ENCODE measurements at places on chromosomes 16 and 17.

GRCh38 chr16:88768071-88768783, 16.8 kb downstream of the PIEZO1 start:
- DNase-seq = peak; percentile 6

GRCh38 chr17:14204084-14204483, 32.6 kb downstream of the CDRT15 start:
- no peak for DNase-seq

- peak; percentile 17 for DNase-seq
Measured at GRCh38 chr17:82030470-82031302, 792 bp upstream of the RAC3 start.

DNA sequence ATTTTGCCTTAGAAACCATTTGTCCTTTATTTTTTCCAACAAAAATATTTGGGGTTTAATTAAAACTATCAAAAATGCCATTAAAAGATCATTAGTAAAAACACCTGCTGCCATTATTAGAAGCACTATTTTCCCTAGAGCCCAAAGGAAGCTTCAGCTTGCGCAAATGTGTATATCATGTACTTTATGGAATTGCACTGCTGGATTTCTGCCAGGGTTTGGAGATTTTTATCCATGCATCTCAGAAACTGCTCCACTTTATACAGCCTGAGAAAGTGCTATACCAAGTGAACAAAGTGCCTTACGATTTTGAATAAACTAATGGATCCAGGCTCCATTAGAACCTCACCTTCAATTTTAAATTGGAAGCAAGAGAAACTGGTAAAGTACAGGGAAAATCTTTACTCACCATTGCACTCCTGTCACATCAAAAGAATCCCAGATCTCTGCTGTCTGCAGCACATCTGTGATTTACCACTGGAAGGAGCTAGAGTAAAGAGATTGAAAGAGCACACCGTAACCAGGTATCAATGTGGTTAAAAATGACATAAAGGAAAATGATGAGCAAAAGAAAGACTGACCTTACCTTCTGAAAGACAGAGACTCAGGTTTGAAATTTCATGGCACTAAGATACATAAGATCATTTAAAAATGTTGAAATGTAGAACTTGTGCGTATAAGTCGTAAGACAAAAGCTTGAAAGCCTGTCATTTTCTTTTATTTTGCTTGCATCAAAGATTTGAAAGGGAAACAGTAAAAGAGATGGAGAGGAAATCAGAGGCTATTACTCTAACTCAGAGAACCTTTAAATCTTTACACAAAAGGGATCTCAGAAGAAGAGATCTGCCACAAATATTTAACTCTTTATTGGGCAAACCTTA, 678.1 kb upstream of the GOT2 start:
- no peak for DNase-seq

- no peak for DNase-seq
Measured at GRCh38 chr16:49986351-49987124, 38.5 kb upstream of the CNEP1R1 start.

DNA sequence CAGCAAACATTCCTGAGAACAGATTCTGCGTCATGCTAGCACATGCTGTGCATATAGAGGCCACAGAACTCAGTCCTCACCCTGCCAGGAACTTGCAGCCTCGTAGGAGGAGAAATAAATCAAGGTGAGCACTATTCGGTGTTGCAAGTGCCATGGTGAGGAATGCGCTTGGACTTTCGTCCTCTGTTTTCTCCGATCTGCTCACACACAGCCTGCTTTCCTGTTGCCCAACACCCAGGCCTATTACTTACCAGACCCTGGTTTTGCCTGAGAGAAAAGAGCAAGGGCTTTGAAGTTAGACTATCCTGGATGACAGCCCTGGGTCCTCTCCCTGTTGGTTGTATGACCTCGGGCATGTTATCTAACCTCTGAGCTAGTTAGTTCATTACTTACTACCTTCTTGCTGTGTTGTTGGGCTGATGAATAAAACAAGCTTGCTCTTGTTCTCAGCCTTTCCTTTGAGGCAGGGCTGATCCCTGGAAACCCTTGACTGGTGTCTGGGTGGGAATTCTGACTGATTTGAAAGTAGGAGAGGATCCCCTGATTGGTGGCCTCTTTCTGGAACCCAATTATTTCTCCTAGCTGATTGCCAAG, 2.9 kb downstream of the ACSF2 start:
- no peak for DNase-seq

GRCh38 chr17:46078675-46079074, 79.6 kb downstream of the STH start:
- DNase-seq = no peak

GRCh38 chr17:15945527-15946191, 729 bp downstream of the ADORA2B start:
- DNase-seq = no peak

GRCh38 chr16:67108931-67109406, 772 bp upstream of the PHAF1 start:
- no peak for DNase-seq

DNA sequence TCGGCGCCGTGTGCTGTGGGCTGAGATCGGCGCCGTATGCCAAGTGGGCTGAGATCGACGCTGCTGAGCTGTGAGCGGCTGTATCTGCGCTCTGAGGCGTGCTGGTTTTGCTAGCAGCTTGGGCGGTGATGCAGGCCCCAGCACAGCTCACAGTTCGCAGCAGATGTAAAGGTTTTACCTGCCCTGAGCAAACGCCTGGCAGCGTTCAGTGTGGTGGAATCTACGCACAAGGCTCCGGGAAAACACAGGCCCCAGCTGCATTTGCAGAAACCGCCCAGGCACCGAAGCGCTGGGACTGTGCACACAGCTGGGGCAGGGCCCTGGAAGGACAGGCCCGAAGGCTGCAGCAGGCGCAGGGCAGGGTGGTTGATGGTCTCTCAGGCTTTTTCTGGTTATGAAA, 8.0 kb upstream of the ZNF469 start:
- no peak for DNase-seq

- no peak for DNase-seq
Measured at GRCh38 chr16:13223666-13224065, 322.3 kb downstream of the SHISA9 start.

DNA sequence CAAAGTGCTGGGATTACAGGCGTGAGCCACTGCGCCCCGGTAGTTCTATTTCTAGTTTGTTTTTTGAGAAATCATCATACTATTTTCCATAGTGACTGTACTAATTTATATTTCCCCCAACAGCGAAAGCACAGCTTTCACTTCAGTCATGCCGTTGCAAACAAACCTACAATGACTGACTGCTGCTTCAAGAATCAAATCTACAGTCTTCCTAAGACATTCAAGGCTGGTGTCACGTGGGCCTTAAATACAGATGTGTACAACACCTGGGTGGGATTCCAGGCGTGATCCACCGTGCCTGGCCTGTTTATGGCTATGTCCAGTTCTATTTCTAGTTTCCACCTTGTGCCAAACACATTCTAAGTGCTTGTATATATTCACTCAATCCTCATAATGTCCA, 72.0 kb downstream of the ABCC6 start:
- DNase-seq = no peak

GRCh38 chr16:48899500-48899899, 289.5 kb upstream of the N4BP1 start:
- DNase-seq = no peak

DNA sequence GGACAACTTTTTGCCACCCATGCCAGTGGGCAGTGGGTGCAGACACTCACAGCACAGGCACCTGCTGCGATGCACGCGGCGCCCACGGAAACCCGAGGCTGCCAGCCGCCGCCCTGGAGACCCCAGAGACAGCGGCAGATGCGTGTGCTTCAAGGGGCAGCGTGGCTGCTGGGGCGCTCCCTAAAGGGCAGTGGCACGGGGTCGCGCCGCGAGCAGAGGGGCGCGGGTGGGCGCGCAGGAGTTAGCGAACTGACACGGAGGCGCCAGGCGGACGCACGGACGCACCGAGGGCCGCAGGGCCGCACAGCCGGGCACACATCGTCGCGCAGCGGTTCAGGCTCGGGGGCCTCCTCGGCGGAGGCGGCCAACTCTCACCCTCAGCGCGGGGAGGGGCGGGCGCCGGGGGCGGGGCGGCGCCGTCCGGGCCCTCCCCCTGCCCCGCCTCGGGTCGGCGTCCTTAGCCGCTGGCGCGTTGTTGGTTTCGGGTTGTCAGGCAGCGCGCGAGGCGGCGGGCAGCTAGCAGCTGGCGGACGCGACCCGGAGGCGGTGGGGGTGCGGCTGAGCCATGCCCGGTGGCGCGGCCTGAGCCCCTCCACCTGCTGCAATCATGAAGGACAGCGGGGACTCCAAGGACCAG, at the start of gene KIF19:
Gene KIF19 (plus strand): TSS at position 484 of the 637 bp plus-strand sequence. CDS start 124 bp downstream, at position 608.
- no peak for DNase-seq

DNA sequence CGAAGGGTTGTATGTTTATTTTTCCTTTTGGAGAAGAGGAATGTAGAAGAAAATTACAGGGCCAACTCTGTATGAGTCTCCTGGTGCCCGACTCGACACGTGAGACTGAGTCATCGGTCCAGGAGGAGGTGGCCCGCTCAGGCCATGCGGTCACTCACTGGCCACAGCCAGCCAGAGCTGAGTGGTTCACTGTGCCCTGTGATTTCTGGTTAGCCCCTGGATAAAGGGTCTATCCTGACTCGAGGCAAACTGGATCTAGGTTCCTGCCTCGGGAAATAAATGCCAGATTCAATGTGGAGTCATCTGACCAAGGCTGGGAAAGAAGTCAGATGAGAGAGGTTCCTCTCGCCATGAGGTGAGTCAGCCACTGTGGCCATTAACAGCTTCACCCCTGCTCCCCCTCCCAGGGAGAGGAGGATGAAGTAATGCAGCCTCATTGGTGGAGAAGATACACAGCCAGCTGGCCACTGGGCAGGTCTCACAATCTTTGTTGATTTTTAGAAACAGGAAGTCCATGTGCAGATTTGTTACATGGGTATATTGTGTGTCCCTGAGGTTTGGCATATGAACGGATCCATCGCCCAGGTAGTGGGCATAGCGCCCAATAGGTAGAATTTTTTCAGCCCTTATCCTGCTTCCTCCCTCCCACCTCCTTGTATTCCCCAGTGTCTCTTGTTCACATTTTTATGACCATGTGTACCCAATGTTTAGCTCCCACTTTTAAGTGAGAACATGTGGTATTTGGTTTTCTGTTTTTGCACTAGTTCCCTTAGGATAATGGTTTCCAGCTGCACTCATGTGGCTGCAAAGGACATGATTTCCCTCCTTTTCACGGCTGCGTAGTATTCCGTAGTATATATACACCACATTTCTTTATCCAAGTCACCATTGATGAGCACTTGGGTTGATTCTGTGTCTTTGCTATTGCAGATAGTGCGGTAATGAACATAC, 21.7 kb upstream of the USP36 start:
- DNase-seq = peak; percentile 91

- peak; percentile 12 for DNase-seq
Measured at GRCh38 chr17:77437017-77437416, 296.2 kb downstream of the SEC14L1 start.

DNA sequence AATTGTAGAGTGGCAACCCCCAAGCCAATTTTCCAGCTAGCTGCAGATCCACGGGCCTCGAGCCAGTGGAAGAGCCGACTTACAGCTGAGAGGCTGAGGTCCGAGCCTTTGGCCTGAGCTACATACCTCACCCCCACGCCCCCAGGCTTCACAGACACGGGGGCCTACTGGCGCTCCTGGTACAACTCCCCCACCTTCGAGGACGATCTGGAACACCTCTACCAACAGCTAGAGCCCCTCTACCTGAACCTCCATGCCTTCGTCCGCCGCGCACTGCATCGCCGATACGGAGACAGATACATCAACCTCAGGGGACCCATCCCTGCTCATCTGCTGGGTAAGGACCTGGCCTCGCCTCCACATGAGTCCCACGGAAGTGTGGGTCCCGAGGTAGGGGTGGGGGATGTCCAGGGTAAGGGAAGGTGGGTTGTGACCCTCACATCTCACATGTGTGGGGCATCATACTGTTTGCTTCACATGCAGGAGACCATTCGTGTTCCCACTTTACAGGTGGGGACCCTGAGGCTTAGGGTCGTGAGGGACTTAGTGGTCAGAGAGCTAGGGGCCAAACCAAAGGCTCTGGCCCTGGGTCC, 3.4 kb downstream of the ACE start:
- DNase-seq = no peak

GRCh38 chr17:16880843-16881230, 91.1 kb downstream of the TNFRSF13B start:
- no peak for DNase-seq

DNA sequence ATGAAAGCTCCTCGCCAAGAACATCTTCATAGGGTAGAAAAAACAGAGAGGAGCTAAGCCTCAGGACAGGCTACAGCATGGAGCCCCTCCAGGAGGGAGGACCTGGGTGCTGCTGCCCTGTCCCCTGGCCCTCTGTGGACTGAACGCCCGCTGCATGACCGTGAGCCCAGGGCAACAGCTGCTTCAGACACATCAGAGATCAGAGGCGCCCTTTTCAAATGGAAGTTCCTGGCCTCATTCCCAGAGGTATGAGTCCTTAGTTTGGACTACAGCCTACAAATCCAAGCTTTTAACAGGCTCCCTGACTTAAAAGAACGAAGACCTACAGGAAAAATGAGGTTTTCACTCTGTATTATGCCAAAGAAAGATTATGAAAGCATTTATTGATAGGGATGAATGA, 48.5 kb downstream of the ZNF18 start:
- DNase-seq = no peak

DNA sequence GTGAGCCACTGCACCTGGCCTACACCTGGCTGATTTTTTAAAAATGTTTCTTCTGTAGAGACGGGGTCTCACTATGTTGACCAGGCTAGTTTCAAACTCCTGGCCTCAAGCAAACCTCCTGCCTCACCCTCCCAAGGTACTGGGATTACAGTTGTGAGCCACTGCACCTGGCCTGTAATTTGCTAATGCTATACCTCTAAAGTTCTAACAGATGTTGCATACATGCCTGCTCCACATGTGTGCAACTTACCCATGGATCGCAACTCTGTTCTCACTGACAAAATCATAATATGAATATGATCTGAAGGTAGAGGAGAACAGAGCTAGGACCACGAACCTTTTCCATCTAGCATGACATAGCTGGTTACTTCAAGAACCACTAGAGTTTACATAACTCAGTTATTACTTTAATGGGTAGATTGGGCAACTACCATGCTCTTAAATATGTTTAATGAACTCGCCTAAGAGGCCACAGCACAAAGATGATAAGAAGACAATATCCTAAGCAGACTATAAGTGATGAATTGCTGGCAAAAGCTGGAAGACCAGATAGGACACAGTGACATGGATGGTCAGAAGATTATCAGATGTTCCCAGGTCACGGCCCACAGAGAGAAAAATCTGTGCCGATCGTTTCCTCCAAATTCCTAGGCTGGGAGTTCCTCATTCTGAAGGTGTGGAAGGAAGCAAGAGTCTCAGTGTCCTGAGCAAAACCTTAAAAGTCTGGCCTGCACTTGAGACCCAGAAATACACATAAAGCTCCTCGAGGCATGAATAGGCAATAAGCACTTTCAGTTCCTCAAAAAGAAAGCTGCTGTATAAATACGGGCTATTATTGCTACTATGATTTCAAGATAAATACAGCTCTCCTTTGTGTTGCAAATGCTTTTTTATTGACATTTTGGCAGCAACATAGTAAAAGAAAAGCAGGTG, 53.6 kb upstream of the ICAM2 start:
- DNase-seq = no peak

- DNase-seq = no peak
Measured at GRCh38 chr17:61582593-61582992, 8.4 kb downstream of the NACA2 start.

- peak; percentile 32 for DNase-seq
Measured at GRCh38 chr17:2782055-2782454, 14.2 kb upstream of the RAP1GAP2 start.

All from kidney glomerular epithelial cell (primary cell).